ENCODE measurements at places on chromosomes 5 and 9. TPM values are rescaled to one million over a fixed set of nuclear protein-coding genes. Genes with fewer than 3 reads are reported as not detected.

The FCN1 gene
- total RNA-seq, result not detected

The FOCAD gene
- 44.2 TPM for total RNA-seq

The FCN2 gene
- not detected for total RNA-seq

The MCTP1 gene
- total RNA-seq, result 3.4 TPM

The ZNF354C gene
- total RNA-seq, result 2.5 TPM

The NMUR2 gene
- not detected for total RNA-seq

The CMBL gene
- total RNA-seq, result 4.1 TPM

The GLRA1 gene
- not detected for total RNA-seq

DNA sequence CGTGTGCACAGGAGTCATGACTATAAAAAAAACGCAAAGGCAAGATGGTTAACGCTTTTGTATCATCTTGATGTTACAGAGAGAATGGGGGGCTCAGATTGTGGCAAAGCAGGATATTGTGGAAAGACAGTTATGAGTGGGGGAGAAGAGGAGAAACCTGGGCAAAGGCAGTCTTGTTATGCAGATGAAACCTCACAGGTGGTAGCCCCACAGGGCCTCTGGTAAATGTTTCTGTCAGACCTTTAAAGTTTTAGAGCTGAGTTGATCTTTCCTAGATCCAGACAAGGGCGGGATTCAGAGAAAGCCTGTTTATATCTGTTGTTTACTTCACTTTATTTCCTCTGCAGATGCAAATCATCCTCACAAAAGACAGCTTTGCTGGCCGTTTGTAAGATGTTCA lies 55.2 kb downstream of the C9orf85 start:
- no peak for DNase-seq

DNA sequence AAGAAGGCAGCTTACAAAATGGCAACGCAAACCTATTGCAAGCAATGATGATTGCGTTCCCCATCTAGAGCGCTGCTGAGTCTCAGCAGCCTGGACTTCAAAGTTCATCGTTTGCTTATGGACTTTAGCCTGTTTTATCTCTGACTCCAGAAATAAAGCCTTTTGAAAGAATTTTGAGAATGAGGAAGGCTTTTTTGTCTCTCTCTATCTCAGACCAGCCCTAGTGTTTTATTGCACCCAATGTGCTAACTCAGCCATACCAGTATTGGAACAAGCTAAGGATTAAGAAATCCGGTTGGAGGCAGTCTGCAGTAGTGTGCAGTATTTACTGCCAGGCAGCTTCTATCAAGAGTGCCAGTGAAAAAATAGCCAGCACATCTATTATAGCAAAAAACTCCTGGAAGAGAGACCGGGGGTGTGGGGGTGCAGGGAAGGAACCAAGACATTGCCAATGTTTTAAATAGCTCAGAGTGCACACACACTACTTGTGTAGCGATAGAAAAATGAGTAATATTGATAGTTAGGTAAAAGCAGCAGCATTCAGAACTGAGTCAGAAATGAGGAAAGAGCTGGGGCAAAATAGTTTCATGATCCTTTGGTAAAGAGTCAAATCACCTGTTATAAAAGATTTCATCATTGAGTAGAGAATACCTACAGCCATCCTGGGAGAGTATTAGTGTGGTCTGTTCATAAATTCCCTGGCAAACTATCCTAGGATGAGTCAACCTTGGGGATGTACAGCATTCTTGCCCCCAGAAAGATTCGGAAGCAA lies 219.0 kb downstream of the ZNF608 start:
- DNase-seq, result peak; percentile 80

- DNase-seq, result peak; percentile 17
These were observed 74.0 kb downstream of the MRPS27 start for GRCh38 chr5:72245951-72246532.

- no peak for DNase-seq
These were observed 78.9 kb upstream of the GABRP start for GRCh38 chr5:170704417-170705192.

DNA sequence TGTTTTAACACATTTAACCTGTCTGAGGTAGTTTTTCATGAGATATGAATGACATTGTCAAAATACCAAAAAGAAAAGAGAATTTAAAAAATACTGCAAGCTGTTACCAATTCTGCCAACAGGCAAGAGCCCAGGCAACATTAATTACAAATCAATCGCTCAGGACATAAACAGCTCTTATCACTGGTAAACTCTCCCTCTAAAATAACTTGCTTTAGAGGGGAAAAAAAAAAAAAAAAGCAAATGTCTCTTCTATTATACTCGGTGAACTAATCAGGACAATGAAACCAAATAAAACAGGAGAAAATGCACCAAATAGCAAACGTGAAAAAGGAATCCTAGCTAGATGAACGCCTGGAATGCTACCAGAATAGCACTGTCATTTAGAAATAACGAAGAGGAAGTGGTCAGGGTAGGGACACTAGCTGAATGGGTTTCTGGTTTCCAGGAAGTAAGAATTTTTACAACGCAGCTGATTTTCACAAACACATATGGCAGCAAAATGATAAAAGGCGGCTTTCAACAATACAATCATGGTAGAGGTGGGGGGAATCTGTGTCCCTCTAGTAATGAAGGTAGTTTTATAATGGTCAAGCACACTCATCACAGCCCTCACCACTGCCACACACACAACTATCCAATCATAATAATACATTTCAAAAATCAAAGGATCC lies 94.9 kb downstream of the DENND1A start:
- peak; percentile 63 for DNase-seq

GRCh38 chr9:99173570-99174504 lies 47.9 kb downstream of the ALG2 start:
- DNase-seq, result peak; percentile 30

- no peak for DNase-seq
These were observed 100.3 kb downstream of the AOPEP start for GRCh38 chr9:94826644-94827410.

GRCh38 chr9:106868565-106868964 lies 5.6 kb downstream of the ZNF462 start:
- DNase-seq, result peak; percentile 60

DNA sequence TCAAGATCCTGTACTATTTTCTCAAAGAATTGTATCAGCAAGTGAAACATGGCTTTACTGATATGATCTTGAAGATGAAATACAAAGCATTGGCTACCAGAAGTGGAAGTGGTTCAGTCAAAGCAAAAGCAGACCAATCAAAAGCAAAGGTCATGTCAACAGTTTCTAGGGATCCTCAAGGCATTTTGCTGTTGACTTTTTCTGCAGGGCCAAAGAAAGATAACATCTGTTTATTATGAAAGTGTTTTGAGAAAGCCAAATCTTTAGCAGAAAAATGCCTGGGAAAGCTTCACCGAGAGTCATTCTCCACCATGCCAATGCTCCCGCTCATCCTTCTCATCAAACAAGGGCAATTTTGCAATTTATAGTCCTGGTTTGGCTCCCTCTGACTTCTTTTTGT lies 90.3 kb upstream of the ACO1 start:
- DNase-seq, result peak; percentile 0

- no peak for DNase-seq
These were observed 4.9 kb upstream of the FAM163B start for GRCh38 chr9:133614056-133614455.

GRCh38 chr9:114023961-114024360 lies 54.1 kb downstream of the AMBP start:
- no peak for DNase-seq

DNA sequence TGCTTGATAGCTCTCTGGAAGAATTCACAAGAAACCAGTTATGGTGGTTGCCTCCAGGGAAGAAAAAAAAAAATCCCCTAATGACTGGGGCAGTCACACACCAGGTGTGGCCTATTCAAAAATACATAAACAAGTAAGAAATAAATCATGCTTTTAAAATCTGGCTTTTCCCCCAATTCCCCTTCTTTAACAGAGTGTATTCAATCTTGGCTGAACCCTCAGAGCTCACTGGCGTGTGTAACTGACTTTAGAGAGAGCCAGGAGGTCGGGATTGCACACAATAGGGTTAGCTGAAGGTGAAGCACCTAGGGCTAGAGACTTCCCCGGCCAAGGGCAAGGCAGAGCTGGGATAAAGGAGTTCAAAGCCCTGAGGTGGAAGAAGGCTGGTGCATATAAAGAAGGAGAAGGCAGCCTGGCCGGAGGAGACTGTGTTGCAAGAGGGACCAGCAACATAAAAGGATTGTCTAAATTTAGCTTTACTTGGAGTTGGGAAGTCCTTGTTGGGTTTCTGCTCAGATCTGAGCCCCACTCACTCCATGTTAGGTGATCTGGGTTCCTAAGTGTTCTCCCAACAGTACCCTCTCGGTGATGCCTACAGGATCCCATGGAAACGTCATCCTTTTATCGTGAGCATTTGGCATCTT lies 19.7 kb downstream of the FNBP1 start:
- no peak for DNase-seq

- DNase-seq, result peak; percentile 99
These were observed 17.1 kb downstream of the SCAI start for GRCh38 chr9:125126019-125126746.

DNA sequence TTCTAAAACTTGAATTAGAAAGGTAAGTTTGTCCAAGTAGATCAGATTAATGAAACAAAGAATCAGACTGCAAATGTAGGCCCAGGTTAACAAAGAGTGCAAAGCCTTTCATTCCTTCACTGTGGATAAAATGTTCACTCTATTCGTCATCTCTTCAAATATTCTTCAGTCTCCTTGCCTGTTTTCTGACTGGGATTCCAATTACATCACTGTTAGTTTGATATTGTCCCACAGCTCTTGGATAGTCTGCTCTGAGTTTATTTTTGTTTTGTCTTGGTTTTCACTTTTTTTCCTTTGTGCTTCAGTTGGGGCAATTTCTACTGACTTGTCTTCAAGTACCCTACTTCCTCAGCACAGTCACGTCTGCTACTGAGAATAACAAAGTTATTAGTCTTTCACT lies 38.5 kb upstream of the GZMA start:
- DNase-seq, result no peak

GRCh38 chr5:142561486-142562097 lies 124.3 kb downstream of the FGF1 start:
- DNase-seq, result peak; percentile 17

DNA sequence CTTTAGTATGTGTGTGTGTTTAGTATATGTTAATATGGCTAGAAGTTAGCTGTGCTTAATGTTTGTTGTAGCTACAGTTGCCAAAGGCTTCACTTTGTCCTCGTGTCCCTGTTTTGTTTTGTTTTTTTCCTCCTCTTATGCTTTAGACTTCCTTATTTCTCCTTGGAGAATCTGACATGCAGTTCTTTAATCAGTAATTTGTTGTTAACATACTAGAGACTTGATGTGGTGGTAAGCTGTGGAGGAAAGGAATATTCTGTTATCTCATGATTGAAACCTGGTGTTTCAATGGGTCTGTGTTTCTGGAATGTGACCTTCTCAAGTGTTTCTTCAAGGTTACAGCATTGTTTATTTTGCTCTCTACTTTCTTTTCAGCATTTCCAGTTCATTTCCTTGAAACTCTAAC lies 515.6 kb upstream of the ST8SIA4 start:
- DNase-seq, result no peak
